ENCODE measurements at places on chromosomes 16 and 17.
A peak's percentile ranks its signal among the peaks of the same experiment; 100 is the strongest.

DNA sequence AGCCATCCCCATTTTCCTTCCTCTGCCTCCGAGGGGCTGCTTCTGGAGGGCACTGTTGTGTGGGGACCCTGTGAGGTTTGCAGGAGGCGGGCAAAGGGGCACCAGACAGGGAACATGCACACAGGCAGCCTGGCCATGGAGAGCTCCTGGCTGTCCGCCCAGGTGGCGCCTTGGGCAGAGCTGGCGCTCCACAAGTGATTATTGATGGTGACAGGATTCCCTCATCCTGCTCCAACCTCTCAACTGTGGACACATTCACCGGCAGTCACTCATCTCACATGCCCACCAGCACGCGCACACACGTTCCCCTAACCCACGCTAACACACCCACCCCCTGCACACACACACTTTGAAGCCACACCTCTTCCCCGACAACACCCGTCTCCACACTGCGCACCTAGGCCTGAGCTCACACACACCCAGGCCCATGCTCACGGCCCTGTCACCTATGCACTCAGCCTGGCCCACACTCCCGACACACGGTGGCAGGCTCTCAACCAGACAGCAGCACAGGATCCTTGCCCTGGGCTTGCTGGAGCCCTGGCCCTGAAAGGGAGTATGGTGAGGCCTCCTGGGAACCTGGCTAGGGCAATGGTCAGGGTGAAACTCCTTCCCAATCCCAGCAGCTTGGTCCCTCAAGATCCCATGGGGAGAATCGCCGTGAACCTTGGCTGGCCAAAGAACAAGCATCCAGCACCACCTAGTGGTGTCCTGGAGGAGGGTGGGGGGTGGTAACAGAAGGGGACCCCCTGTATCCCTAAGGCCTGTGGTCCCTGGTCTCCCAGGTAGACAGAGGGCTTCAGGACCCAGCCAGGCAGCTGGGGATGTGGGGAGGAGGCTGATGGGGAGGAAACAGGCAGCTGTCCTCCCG is 3.6 kb downstream of the PNMT start:
- peak; percentile 27 for DNase-seq

- no peak for DNase-seq
These were observed 1503.0 kb upstream of the CDH8 start for GRCh38 chr16:63539276-63539675.

- DNase-seq, result no peak
These were observed 1.0 kb downstream of the IL27 start for GRCh38 chr16:28505489-28506137.

DNA sequence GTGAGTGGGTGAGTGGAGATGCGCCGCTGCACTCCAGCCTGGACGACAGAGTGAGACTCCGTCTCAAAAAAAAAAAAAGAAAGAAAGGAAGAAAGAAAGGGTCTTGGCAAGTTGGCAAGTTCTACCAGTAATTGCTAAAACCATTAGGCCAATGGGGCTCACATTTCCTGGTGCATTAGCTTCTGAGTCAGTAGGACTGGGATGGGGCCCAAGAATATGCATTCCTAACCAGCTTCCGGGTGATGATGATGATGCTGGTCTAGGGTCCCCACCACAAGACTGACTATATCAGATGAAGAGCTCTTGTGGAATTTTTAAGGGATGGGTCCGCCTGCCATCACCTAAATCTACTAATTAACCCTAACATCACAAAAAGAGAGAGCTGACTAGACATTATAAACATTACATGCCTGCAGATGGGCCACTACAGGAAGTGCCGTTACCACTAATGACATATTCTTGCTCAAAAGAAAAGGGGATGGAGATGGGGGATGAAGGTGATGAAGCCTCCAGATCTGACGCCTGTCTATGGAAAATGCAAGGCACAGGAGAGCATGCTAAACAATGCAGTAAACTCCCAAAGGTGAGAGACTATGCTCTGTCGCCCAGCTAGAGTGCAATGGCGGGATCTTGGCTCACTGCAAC is 13.1 kb downstream of the MYH11 start:
- DNase-seq, result no peak

GRCh38 chr16:86212706-86213436 is 297.5 kb upstream of the FOXF1 start:
- no peak for DNase-seq

- peak; percentile 73 for DNase-seq
These were observed 55.3 kb downstream of the TUBD1 start for GRCh38 chr17:59837308-59838051.

DNA sequence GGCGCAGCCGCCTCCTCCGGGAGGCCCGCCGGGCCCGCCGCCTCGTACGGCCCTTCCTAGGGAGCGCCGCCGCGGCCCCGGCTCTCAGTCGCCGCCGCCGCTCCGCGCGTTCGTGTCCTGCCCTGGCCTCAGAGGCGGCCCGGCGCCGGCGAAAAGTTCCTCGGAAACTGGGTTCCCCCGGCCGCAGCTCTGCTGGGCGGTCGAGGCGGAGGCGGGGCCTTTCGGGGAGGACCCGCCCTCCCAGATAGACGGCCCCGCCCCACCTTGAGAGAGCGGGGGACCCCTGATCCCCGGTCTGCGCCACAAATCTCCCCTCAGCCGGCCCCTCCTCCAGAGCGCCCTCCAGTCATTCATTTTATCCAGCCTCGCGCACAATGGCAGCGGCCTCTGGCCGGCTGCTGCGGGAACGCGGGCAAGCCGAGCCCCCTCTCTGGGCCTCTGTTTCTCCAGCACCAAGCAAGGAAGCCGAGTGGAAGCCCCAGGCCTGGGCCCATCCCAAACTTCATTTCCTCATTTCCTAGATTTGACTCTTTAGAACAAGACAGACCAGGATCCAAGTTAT is at the start of gene SREBF1:
SREBF1 (minus strand) TSS at position 169 of the 562 bp plus-strand sequence. CDS start 169 bp downstream, outside the sequence.
- peak; percentile 80 for DNase-seq

DNA sequence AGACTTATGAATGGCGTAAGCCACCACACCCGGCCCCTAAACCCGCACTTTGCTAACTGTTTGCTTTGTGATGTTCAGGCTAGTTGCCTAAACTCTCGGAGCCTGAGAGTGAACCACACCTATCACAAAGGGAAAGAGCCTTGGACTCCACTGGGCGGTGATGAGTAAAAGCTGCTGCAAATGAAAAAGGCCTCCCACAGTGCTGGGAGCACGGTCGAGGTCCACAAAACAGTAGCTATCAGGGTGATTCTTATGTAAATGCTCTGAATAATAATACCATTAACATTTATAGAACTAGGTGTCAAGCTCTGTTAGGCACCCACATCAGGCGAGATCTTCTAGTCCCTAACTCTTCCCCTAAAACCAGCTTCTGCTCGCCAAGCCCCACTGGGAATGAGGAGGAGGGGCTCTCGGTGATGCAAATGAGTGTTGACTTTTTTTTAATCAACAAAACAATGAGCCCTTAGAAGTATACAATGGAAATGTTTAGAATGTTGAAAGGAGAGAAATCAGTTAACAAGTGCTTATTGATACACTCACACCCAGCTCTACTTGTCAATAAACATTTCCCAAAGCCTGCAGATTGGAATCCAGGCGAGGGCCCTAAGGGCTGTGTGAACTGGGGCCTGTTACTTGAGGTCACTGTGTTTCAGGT is 19.8 kb downstream of the FBRS start:
- DNase-seq, result no peak

GRCh38 chr17:44595216-44595775 is 38.0 kb downstream of the FZD2 start:
- no peak for DNase-seq

DNA sequence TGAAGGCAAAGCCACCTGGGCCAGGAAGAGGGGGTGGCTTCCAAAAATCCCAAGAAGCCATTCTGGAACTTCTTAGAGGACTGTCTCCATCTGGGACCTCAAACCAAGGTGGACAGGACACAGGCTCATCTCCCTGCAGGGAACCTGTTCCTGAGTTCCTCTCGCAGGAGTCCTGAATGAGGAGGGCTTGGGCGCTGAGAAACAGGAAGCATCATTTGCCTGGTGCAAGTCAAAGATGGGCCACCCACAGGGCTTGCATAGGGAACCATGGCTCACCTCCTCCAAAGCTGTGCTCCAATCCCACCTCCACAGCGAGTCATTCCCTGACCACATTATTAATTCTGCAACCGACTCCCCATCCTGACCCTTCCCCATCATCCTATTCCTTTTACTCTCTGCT is 55.0 kb upstream of the RPL38 start:
- DNase-seq, result no peak

DNA sequence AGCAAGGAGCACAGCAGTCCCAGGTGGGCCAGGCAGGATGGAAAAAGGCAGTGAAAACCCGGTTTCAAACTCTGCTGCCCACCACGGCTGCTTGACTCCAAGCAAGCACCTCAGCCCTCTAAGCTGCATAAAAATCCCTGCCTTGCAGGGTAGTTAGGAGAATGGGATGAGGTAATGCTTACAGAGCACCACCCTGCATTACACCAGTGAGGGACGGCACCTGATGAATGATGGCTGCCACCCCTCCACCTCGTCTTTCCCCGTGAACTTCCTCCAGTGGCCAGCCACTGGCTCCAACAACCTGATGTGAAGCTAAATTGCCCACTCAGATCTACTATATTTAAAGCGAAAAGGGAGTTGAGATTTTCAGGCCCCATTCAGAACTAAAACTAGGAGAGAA is 21.3 kb downstream of the MIEF2 start:
- DNase-seq, result no peak

DNA sequence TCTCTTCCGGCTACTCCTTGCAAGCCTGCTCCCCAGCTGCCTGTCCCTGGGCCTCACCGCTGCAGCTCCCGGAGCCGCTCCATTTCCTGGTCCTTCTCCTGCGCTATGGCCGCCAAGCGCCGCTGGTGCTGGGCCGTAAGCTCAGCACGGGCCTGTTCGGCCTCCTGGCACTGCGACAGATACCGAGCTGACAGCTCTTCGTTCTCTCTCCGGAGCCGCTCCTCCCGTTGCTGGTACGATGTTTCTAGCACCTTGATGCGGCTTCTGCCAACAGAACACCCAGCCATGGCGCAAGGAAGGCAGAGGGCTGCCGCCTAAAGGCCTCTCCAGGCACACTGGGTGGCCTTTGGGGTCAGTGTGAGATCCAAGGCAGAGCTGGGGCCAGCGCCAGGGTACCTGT is 14.9 kb upstream of the MRPL38 start:
- no peak for DNase-seq

DNA sequence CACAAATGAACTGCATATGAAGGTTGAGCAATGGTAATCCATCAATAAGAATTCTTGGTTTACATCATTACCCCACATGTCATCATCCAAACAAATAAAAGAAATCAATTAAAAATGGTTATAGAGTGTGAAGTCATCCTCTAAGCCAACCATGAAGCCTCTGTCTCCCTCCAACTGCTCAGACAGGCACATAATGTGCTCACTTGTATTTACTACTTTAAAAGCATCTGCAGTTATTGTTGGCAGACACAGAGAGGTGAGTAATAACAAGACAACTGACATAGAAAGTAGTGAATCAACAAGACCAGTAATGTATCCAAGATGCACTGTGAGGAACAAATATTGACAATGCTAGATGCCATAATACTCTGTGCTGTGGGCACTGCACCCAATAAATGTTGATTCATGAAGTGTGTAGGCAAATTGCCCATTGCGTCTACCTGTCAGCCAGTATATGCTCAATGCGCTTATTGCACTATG is 20.0 kb downstream of the ADAMTS18 start:
- no peak for DNase-seq

GRCh38 chr16:2967721-2968161 is 1.4 kb upstream of the PAQR4 start:
- DNase-seq, result no peak

GRCh38 chr16:84068783-84069462 is 26.3 kb upstream of the SLC38A8 start:
- DNase-seq, result no peak

DNA sequence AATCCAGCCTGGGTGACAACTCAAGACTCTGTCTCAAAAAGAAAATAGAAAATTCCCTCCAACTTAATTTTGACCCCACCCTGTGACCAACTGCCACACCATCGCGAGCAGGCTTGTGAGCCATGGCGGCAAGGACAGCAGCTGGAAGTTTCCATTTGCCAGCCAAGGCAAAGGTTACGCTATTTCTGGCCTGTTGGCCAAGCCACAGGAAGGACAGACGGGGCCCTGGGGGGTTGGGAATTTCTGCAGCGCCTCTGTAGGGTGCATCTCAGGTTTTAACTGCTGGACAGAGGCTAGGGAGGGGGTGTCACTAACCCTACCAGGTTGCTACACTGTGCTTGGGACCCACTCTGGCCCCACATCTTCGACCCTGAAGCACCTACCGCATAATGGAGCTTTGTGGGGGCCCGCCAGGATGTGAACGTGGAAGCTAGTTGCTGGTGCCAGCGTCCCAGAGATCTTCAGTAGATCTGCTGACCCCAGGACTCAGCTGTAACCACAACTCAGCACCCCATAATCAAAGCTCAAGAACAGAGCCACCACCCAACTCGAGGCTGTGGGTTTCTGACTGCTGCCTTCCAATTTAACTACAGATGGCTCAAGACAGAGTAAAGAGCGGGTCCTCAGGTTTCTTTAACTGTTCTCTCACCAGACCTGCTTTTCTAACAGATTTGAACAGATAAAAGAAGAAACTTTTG is 10.9 kb downstream of the KIFC3 start:
- DNase-seq, result no peak

Data from stimulated activated CD4-positive, alpha-beta T cell treated with anti-CD3 and anti-CD28 coated beads, Interleukin-15, amount 100 ng/mL, for 24 hours (primary cell).